ENCODE measurements at places on chromosomes 6 and 20.

GRCh38 chr20:50750145-50750671, 18.8 kb downstream of the PARD6B start:
- no peak for DNase-seq

DNA sequence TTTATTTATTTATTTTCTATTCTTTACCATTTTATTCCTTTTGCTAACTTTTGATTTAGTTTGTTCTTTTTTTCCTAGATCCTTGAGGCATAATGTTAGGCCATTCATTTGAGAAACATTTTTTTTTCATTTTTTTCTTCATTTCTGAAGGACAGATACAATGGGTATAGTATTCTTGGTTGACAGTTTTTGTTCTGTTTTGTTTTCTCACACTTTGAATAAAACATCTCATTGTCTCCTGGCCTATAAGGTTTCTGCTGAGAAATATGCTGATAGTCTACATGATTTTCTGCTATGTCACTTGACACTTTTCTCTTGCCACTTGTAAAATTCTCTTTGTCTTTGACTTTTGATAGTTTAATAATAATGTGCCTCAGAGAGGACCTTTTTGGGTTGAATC, 294.6 kb upstream of the EPHA7 start:
- no peak for DNase-seq

GRCh38 chr6:167475947-167476346, 151.1 kb downstream of the TTLL2 start:
- DNase-seq, result no peak

GRCh38 chr6:41413250-41413649, 77.8 kb downstream of the NCR2 start:
- no peak for DNase-seq

GRCh38 chr6:44203955-44204354, 12.8 kb upstream of the MYMX start:
- no peak for DNase-seq

- peak; percentile 39 for DNase-seq
Observed at GRCh38 chr6:105170059-105170458, 9.8 kb downstream of the POPDC3 start.

GRCh38 chr6:70171236-70171635, 131.6 kb downstream of the COL9A1 start:
- DNase-seq, result no peak

DNA sequence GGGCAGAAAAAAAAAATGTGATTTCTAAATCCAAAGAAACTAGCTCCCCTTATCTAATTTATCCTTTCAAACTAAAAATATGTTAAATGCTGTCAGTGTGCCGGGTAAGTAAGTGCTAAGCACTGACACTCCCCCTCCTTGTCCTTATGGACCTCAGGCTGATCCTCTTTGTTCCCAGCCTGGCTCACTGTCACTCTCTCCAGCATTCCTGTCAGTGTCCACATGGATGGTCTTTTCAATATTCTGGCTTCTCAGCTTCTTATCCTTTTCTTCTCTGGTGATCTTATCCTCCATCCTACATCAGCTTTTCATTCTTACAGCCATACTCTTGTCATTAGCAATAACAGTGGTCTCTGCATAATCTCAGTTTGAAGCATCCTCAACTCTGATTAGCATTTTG, 55.0 kb downstream of the BCKDHB start:
- DNase-seq, result no peak

- DNase-seq, result no peak
Observed at GRCh38 chr6:130931683-130932082, 104.5 kb downstream of the SMLR1 start.

DNA sequence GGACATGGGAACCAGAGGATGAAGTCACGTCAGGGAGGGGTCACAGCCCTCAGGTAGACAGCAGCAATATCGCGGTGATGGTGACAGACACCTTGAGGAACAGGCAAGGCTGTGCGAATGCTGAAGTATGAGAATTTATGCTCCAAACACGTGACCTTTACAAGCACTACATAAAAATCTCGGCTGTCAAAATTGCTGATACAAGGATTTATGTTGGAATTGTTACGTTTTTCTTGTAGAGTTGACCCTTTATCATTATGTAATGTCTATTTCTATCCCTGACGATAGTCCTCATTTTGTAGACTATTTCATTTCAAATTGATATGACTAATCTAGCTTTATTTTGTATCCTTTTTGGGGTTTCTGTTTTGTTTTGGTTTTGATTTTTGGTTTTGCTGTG, 311.1 kb downstream of the C6orf118 start:
- DNase-seq, result no peak

DNA sequence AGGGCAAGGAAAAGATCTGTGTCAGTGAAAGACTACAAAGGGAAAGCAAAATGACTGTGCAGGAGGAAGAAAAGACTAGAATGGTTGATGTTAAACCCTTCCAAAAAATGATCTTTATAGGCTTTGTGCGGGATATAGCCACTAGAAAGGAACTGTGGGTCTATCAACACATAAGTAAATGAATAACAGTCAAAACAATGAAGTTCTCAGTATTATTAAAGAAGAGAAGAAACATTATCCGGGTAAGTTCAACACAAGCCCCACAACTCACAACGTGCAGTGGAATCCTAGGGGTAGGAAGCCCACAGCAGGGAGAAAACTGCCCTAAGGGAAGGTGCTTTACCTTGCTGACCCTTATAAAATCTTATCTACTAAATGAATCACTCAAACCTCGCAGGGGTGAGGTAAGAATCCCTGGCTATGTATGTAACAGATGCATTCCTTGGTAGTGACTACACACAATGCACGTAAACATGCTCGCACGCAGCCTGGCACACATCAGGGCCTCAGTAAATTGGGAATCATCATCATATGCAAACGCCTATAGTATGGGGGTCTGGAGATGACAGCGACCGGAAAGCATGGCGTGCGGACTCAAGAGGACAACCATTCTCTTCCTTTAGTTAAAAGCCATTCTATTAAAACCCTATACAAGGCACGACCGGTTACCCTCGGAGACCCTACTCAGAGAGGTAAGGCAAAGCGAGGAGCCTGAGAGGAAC, 11.3 kb downstream of the TFAP2A start:
- DNase-seq, result peak; percentile 64

- DNase-seq, result no peak
Observed at GRCh38 chr6:162976141-162976540, 248.4 kb downstream of the PACRG start.

DNA sequence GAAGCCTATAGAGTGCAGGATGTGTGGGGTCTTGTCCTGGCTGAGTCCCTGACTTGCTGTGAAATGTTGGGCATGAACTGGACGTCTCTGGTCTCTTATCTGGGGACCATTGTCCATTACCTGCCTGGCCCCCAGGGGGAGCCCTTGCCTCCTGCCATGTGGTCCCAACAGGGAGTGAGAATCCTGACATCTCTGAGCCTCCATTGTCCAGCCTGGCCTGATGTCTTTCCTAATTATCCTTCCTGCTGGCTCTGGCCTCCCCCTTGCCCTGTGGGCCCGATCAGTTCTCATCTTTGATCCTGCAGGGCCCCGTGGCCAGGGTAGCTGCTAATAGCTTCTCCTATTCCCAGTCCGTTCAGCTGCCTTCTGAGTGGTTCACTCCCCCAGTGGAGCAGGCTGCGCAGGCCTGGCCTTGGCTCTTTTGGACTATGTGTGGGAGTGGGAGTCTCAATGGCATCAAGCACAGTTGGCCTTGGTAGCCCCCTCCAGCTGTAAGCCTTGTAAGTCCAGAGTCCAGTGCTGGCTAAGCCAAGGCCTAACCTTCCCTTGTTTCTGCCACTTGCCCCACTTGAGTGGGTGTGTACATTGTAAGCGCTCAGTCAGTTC, 77.9 kb upstream of the RALY start:
- DNase-seq, result no peak

- no peak for DNase-seq
Observed at GRCh38 chr20:46599227-46599987, 49.0 kb upstream of the OCSTAMP start.

- no peak for DNase-seq
Observed at GRCh38 chr20:20821484-20822260, 109.2 kb upstream of the RALGAPA2 start.

GRCh38 chr6:16904957-16905356, 143.7 kb upstream of the ATXN1 start:
- DNase-seq, result no peak

DNA sequence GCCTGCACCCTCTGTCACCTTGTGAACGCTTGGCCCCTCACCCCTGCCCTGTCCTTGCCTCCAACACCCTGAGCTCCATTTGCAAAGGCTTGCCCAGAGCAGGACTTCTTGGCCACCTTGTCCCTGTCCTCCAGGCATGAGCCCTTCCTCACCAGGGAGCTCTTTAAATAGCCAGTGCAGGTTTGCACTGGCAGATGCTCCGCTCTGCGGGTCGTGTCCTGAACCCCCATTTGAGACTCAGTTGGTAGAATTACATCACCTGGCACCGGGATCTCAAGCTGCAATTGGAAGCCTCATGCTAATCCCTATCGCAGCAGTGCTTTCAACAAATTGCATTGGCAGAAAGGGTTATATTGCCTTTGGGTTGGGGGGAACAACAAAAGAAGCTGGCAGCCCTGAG, 85.9 kb downstream of the TRMT6 start:
- DNase-seq, result no peak

DNA sequence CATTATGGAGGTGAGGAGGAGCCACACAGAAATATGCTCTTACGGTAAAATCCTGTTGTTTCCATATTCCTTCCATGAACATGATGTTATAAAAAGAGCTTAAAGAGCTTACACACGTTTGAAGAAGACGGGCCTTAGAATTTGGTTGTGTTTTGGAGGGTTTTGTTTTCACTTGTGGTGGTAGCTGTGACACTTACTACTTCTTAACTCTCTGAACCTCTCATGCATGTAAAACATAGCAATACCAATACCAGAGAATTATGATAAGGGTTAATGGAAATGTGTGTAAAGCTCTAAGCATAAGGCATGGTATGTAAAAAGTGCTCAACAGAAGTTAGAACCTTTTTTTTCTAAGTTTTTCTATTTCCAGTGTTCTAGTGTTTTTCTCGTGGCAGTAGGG, 256.1 kb upstream of the KCNQ5 start:
- DNase-seq, result no peak

DNA sequence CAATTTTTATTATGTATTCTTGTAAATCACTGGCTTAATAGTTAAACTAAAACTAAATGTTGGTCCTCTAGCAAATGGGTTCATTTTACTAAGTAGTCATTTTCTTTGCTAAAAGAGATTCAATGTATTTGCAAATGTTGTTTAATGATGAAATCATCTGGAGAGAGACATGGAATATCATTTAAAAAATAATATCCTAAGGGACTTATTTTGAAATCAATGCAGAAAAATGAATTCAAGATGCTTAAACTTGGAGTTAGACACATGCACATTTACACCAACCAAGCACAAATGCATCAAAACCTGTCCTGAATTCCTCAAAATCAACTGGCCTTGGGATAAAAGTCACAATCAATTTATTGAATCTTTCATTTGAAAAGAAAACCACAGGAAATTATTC, 165.0 kb upstream of the RNF217 start:
- no peak for DNase-seq

DNA sequence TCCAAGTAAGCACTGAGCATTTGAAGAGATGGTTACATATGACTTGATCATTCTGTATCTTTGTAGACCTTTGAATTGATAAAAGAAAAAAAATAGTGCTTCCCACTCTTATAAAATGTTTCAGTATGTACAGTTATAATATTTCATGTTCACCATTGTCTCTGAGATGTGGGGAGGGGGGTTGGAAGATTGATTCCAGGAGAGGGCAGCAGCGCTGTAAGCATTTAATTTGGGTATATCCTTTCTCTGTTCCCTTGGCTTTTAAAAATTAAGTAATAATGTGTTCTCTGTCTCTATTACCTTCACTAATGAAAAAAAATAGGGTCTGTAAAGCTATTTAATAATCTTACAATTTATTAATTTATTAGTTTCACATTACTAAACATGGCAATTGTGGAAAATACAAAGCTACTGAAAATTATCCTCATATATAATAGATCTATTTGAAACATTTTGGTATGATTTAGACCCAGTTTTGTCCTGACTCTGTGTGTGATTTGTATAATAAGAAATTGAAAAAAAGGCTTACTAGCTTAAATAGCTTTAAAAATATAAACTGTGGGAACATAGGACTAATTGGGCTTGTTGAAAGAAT, 341.2 kb downstream of the CDKAL1 start:
- peak; percentile 32 for DNase-seq

GRCh38 chr6:68967549-68968300, 332.6 kb downstream of the ADGRB3 start:
- peak; percentile 51 for DNase-seq

DNA sequence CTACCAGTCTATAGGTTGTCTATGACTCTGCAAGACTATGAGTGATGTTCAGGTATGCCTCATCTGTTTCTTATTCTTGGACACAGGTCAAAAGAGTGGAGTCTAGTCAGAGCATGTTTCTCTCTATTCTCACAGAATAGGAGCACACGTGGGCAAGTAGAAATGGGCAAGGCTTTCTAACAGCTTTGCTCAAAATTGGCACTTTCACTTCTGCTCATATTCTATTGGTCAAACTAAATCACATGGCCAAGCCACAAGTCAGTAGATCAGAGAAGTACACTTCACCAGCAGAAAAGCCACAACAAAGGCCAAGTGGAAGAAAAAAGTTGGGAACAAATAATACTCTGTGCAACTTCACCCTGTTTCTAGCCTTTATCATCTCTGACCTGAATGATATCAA, 354.5 kb upstream of the SYNCRIP start:
- no peak for DNase-seq

GRCh38 chr20:39775110-39775509, 813.0 kb downstream of the DHX35 start:
- DNase-seq, result peak; percentile 66

- no peak for DNase-seq
Observed at GRCh38 chr6:113888956-113889630, 31.9 kb downstream of the MARCKS start.

DNA sequence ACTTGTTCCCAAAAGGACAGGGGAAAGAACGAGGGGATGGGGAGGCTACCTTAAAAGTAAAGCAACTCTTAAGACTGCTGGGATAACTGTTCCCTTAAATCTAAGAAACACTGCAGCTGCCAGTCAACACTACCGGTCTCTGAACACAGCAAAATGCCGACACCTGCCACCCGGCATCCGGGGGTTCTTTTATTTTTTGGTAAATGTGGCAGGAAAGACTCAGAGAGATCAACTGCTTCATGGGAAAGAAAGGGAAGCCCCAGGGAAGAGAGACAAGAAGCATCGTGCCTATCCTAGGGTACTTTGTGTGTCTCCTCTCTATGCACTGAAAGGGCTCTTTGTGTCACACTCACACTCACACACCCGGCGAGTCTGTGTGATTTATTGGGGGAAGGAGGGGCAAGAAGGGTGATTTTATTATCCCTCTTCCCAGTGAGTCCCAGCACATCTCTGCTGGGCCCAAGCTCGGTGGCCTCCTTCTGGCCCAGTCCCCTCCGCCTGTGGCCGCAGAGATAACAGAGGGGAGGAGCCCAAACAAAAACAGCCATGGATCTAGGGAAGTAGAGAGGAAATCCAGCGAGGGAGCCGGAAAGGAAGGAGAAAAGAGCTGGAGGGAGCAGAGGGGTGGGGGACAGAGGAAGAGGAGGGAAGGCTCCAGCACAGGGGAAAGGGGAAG, 1.4 kb downstream of the FYN start:
- no peak for DNase-seq
